ENCODE measurements at places on chromosomes 5 and 9. TPM values are rescaled to one million over a fixed set of nuclear protein-coding genes. Genes with fewer than 3 reads are reported as not detected.

PCDHB10 gene
- not detected for polyA plus RNA-seq

SMIM33 gene
- 0.25 TPM for polyA plus RNA-seq

- DNase-seq = no peak
Observed at GRCh38 chr5:88391991-88392390, 123.3 kb upstream of the TMEM161B start.

DNA sequence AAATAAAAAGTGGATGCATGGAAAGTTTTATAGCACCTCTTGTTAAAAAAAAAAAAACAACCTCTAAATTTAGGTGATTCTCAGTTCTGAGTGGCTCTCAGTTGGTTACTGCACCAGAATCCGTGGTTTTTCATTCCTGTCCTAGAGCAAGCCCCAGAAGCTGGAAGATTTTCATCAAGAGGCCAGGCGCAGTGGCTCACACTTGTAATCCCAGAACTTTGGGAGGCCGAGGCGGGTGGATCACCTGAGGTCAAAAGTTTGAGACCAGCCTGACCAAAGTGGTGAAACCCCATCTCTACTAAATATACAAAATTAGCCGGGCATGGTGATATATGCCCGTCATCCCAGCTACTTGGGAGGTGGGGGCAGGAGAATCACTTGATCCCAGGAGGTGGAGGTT is 27.2 kb upstream of the SLC9A3 start:
- DNase-seq = no peak

- DNase-seq = no peak
Observed at GRCh38 chr5:65479527-65479926, 2.2 kb downstream of the ADAMTS6 start.
